Ovary (tissue), 10 donors: ENCODE measurements at places on chromosomes 7 and 10. TPM values are rescaled to one million over a fixed set of nuclear protein-coding genes. Genes with fewer than 3 reads are reported as not detected.

DNA sequence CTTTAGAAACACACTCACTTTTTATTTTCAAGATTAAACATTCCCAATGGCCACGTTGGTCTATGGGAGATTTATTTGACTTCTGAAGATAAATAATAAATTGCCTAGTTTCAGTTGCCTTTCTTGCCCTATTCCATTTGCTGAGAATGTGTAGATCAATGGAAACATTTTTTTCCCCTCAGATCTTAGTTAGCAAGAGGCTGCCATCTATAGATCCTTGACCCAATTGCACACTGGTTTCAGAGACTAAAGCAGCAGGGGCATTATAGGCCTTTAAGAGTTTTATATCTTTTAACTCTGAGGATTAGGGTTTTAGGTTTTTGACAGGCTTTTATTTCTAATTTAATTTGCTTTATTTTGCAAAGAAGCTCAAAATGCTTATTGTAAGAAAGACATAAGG is 163.2 kb upstream of the GPR26 start:
- DNase-seq: no peak

- DNase-seq: no peak
Observed at GRCh38 chr7:47442605-47442865, 139.4 kb downstream of the TNS3 start.

GRCh38 chr10:14146025-14146424 is 184.7 kb downstream of the FRMD4A start:
- no peak for DNase-seq

GRCh38 chr7:128120116-128120515 is 88.9 kb upstream of the LRRC4 start:
- no peak for DNase-seq

DNA sequence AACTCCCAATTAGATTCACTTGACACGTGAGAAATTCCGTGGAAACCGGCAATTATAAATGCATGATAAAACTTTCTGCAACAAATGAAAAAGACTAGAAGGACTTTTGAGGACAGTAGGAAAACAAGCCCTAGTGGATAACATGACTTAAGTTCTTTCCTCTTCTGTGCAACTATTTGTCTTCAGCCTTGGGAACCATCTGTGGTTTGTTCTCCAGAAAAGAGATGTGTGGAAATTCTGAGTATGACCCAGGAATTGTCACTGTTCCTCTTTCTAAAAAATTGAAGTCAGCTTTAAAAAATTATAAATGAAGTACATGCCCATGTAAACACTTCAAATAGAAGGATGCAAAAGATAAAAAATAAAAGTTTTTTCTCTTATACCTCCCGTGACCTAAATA is 128.6 kb upstream of the SVIL start:
- no peak for DNase-seq

GRCh38 chr7:52091996-52092395 is 775.4 kb upstream of the COBL start:
- DNase-seq: no peak

Gene CPA4
- total RNA-seq: not detected

Gene TYW1B
- 3.0 TPM for total RNA-seq

Gene TNS3
- 67.8 TPM for total RNA-seq

Gene POT1
- 33.0 TPM for total RNA-seq

Gene SLK
- total RNA-seq: 38.8 TPM

Gene OR2A7
- 3.8 TPM for total RNA-seq
